ENCODE measurements at places on chromosomes 12 and 14.

GRCh38 chr14:61197416-61197815 is 83.7 kb downstream of the TMEM30B start:
- DNase-seq = no peak

DNA sequence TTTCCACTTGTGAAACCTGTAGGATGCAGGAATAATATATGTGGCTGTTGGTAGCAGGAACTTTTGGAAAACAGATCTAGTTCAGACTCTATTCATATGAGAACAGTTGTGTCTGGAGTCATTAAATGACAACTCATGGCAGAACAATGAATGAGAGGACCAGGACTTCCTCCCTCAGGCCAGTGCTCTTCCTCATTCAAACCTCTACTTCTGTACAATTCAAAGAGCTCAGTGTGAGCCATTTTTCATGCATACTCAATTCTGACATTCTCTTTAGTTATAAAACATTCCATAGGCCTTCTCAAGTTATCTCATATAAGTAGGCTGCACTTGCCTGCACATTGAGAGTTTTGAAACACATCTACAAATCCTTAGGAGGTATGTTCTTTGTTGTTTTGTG is 1526.6 kb upstream of the FLRT2 start:
- DNase-seq = no peak

GRCh38 chr12:3871356-3871755 is 1.8 kb downstream of the PARP11 start:
- no peak for DNase-seq

GRCh38 chr12:79678306-79678705 is 12.5 kb downstream of the PAWR start:
- DNase-seq = peak; percentile 68

DNA sequence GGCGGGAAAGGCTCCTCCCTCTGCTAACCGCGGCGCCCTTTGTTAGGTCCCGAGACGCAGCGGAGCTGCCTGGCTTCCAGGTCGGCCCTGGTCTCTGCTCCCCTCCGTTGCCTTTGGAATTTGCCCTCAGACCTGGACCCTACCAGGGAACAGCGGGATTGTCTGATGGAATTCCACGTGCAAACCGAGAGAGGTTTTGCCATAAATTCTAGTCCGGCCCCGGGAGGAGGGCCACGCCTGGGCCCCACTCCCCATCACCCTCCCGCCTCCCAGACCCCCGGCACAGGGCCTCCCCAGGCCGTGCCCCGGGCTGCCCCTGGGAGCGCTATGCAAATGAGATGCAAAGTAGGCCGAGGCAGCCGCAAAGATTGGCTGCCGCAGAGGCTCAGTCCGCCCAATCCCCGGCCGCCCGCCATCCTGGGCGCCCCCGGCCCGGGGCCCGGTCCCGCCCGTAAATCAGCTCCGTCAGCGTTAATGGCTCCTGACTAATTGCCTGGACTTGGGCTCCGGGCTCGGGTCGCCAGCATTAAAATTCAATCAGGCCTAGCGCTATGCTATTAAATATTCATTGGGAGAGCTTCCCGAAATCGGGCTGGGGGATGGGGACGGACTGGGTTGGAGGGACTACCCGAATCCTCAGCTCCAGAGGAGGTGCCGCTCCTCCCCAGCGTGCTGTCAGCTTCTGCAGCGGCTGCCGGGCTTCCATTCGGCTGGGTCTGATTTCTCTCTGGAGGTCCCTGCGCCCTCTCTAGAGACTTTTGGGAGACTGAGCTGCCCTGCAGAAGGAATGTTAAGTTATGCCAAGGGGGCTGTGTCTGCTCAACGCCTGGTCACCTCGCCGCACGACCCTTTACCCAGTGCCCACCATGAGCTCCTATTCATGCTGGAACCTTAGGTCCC is 15.7 kb upstream of the FIGNL2 start:
- DNase-seq = no peak

Measured in MG63 (cell line).